ENCODE measurements at places on chromosomes 11 and 22.

GRCh38 chr11:64577202-64577601 is 13.8 kb upstream of the SLC22A12 start:
- no peak for DNase-seq

DNA sequence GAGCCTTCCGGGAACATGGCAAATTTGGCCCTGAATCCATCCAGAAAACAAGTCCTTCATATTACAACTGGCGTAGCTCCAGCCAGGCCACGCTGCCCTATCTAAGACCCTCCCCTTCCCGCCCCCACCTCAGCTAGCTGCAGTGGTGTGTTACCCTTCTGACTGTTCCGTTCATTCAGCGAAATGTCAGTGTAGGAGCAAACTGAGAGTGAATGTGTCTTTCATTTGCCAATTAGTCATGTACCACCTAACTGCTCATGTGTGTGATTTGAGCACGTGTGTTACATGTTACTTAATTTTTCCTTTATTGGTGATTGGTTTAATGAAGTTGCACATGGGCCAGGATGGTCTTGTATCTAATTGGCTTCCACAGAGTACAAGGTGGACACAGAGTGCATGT is 34.8 kb upstream of the POU2AF1 start:
- DNase-seq = no peak

GRCh38 chr22:47190957-47191670 is 428.7 kb downstream of the TBC1D22A start:
- no peak for DNase-seq

GRCh38 chr22:47398921-47399790 is 636.7 kb downstream of the TBC1D22A start:
- no peak for DNase-seq

- DNase-seq = no peak
Observed at GRCh38 chr11:96256215-96257011, 86.6 kb downstream of the MAML2 start.

- DNase-seq = no peak
Observed at GRCh38 chr22:38872831-38873248, 824 bp upstream of the CBX6 start.
